KG1 (cell line): ENCODE measurements at places on chromosomes 1 and 21.

GRCh38 chr1:241275981-241276380 lies 81.0 kb downstream of the RGS7 start:
- no peak for DNase-seq

- DNase-seq, result no peak
Measured at GRCh38 chr1:3011127-3011526, 10.1 kb upstream of the ACTRT2 start.

DNA sequence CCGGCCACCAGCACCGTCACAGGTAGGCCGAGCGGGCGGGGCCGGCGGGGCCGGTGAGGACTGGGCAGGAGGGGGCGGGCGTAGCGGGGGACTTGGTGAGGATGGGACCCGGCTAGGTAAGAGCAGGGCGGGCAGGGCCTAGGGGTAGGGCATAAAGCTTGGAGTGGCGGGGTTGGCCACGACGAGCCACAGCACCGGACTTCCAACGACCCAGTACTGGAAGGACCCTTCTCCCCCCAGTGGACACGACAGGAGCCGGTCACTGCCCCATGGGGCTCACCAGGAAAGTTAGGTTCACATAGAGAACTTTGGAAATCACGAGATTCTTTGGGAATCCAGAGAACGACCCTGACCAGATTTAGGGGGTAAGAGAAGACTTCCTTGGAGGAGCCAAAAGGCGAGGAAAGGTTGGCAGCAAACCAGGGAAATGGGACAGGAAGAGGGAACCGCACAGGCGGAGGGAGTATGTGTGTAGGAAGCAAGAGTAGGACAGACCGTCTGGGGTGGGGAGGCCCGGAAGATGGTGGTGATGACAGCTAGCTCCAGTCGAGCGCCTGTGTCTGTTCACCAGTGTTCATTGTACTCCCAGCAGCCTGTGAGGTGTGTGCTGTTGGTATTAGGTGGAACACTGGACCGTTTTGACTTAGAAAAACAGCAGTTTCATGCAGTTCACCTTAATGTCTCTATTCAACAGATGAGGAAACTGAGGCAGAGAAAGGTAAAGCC lies 20.4 kb downstream of the ZNF362 start:
- DNase-seq, result no peak

DNA sequence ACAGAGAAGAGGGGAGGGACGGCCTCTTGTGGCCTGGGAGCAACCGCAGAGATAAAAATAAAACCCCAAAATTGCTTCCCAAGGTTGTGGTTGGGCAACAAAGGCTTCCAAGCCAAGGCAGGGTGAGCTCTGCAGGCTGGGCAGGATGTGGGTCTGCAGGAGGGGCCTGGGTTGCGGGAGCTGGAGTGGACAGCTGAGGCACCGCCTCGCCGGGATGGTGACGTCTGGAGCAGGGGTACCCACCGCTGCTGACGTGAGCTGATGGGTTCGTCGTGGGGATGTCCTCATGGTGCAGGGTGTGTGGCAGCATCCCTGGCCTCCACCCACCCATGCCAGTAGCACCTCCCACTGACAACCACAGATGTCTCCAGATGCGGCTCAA lies 3.7 kb downstream of the AURKAIP1 start:
- no peak for DNase-seq

GRCh38 chr1:53324728-53325297 lies 3.1 kb downstream of the LRP8 start:
- no peak for DNase-seq

- no peak for DNase-seq
Measured at GRCh38 chr1:51340380-51340779, 10.0 kb upstream of the TTC39A start.

DNA sequence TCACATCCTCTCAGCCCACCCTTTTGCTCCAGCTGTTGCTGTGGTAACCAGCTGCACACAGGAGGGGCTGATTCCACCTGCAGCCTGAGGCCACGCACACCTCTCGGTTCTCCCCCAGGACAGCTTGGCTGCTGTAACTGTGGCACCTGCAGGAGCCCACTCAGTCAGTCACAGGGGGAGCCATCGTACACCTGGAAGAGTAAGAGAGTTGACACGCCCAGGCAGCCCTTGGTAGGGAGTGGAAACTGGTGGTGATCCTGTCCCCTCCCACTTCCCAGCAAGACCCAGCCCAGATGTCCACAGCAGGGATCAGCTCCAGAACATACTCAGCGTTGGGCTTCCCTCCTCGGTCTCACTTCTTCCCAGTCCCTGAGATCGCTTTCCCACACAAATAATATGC lies 32.2 kb upstream of the BACE2 start:
- no peak for DNase-seq

- no peak for DNase-seq
Measured at GRCh38 chr21:42562816-42563215, 49.2 kb downstream of the SLC37A1 start.

- no peak for DNase-seq
Measured at GRCh38 chr1:13699936-13700520, at the start of gene PRDM2. Gene PRDM2, plus strand, starts transcription at chr1:13700188. Its CDS starts 15,418 bp downstream, at chr1:13715606.

DNA sequence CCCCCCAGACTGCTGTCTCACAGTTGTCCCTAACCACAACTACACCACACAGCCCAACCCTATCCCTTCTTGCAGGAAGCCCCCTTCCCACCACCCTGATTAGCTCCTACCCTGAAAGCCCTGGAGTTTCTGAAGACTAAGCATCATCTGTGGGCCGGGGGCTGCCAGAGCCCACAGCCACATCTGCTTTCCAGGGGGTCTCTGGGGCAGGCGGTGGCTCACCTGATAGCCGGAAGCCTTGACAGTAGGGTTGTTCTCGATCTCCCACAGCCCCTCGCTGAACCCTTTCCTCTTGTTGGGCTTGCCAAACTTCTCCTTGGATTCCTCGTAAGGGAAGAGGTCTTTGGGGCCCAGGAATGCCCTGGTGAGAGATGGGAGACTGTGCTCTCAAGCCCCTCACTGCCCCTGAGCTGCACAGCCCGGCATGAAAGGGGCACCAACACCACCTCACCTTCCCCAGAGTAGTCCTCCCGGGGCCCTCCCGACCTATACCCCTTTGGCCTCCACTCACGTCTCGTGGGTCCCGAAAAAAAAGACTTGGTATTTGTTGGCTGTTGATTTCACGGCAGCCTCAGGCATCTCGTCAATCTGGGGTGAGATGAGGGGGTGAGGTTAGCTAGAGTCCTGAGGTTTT lies 4.0 kb upstream of the MRPL24 start:
- DNase-seq, result no peak

- no peak for DNase-seq
Measured at GRCh38 chr1:178651742-178652141, 73.3 kb upstream of the RALGPS2 start.

- DNase-seq, result no peak
Measured at GRCh38 chr1:54395281-54395934, 10.8 kb downstream of the SSBP3 start.

- DNase-seq, result no peak
Measured at GRCh38 chr1:228838717-228839500, 103.6 kb downstream of the RHOU start.

- DNase-seq, result no peak
Measured at GRCh38 chr1:204069887-204070286, 3.0 kb upstream of the SOX13 start.
